ENCODE measurements at places on chromosomes 12 and 14. TPM values are rescaled to one million over a fixed set of nuclear protein-coding genes. Genes with fewer than 3 reads are reported as not detected.

The CRIP1 gene
- total RNA-seq = 4.2 TPM

The SERPINA6 gene
- not detected for total RNA-seq

The CLEC2A gene
- not detected for total RNA-seq

The GRIP1 gene
- 5.2 TPM for total RNA-seq

The E2F7 gene
- total RNA-seq = 3.5 TPM

The OTOGL gene
- 0.59 TPM for total RNA-seq

The B4GALNT1 gene
- 2.2 TPM for total RNA-seq

GRCh38 chr12:71955970-71956369 lies 17.3 kb downstream of the TPH2 start:
- no peak overlapping the region for H3K4me3 ChIP-seq
- no peaks in the 10 kb centered on the region for H3K36me3 ChIP-seq
- no peak overlapping the region for H3K27ac ChIP-seq
- H3K27me3 ChIP-seq = no peaks in the 10 kb centered on the region
- no peak for DNase-seq

DNA sequence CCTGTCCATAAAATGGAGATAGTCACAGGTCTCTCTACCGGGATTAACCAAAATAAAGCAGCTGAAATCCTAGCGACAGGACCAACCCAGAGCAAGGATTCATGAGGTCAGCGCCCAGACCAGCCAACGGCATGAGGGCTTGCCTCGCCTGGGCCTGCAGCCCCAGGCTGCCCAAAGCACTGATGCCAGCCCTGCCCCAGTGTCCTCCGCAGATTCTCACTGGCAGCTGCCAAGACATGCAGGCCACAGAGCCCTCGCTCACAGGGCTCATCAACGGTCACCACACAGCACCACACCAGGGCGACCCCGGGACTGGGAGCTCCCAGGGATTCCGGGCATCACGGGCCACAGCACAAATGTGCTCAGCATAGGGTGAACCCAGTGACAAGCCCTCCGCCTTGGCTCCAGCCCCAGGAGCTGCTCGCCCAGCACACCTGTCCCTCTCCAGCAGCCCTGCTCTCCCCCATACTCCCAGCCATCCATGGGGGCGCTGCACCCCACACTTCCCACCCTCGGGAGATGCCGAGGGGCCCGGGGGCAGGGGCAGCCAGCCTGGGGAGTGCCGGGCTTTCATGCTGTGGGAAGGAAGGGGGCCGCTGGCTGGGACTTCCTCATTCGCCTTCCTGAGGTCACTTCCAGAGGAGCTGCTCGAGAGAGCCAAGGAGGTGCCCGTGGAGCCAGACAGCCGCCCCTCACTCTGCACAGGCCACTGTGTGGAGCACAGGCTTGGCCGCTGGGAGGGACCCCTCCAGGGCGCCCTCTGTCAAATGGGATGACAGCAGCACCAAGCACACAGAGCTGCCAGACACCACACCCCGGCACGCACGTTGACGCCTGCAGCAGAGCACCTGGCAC lies 14.1 kb downstream of the RAB35 start:
- no peak for DNase-seq
- peaks cover 17% of the 10 kb centered on the region for H3K4me1 ChIP-seq
- no peaks in the 10 kb centered on the region for H3K36me3 ChIP-seq
- H3K27ac ChIP-seq = peak overlapping the region; percentile 42
- H3K27me3 ChIP-seq = no peaks in the 10 kb centered on the region
- H3K4me3 ChIP-seq = no peak overlapping the region

DNA sequence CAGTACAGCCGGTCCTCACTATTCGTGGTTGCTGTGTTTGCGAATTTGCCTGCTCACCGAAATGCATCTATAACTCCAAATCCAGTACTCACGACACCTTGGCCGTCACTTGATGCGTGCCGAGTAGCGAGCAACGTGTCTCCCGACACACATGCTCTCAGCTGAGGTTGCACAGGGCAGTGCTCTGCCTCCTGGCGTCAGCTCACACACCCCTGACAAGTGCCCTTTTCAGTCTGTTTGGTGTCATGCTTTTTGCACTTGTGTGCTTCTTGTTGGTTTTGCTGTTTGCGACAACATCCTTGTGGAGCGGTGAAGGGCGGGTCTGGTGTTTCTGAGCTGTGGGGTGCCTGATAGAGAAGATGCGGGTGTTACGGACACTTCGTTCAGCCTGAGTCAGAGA lies 110.4 kb upstream of the RFLNA start:
- no peak overlapping the region for H3K4me3 ChIP-seq
- no peak overlapping the region for H3K27ac ChIP-seq

GRCh38 chr12:105171691-105172436 lies 64.1 kb downstream of the APPL2 start:
- H3K4me3 ChIP-seq = no peak overlapping the region
- H3K4me1 ChIP-seq = no peaks in the 10 kb centered on the region
- DNase-seq = no peak

GRCh38 chr12:63319936-63320633 lies 169.1 kb upstream of the AVPR1A start:
- no peaks in the 10 kb centered on the region for H3K4me1 ChIP-seq
- no peak for DNase-seq
- no peaks in the 10 kb centered on the region for H3K36me3 ChIP-seq
- no peaks in the 10 kb centered on the region for H3K27me3 ChIP-seq
- H3K27ac ChIP-seq = no peak overlapping the region

DNA sequence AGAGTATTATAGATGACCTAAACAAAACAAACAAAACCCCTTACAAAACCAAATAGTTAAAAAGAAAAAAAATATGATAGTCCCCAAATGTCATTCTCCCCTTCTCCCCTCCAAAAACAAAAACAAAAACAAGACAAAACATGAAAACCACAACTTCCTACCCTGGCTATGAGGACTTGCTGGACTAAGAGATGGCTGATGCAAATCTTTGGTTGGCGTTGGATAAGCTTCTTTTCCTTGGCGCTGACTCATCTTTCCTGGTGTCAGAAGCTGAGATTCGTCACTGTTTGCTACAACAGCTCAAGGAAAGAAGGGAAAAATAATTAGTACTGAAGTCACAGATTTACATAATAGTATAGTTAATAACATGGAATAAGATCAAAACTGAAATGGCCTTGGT lies 102.5 kb upstream of the BBS10 start:
- no peak for DNase-seq
- no peaks in the 10 kb centered on the region for H3K4me1 ChIP-seq
- H3K4me3 ChIP-seq = no peak overlapping the region
- no peak overlapping the region for H3K27ac ChIP-seq

DNA sequence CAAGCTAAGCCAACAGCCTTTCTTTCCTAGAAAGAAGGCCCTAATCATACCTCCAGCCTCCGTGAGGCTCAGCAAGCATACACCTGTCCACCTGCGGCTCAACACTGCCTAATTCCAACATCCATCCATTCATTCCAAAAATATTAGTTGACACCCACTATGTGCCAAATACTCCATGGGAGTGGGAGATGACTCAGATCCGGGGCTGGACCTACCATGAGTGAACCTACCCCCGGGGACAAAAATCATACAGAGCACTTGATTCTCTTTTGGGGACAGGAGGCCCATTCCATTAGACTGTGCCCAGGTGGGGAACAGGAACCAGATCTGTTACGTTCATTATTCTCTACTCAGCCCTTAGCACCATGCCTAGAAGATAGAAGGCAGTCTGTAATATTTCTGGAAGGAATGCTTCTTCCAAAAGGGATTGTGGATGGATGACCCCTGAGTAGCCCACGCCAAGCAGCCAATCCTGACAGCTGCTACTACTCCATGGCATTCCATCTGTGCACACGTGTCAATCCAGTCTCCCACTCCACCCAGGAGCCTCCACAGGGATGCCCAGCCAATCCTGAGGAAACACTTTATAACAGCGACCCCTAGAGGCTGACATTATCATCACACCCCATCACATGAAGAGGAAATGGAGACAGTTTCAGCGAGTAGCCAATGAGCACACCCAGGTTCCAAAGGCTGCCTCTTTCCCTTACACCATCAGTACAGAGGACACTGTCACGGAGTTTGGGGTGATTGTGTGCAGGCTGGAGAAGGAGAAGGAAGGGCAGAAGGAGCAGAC lies 170.7 kb downstream of the ESRRB start:
- no peaks in the 10 kb centered on the region for H3K36me3 ChIP-seq
- H3K27ac ChIP-seq = no peak overlapping the region
- H3K27me3 ChIP-seq = no peaks in the 10 kb centered on the region
- no peak for DNase-seq
- no peak overlapping the region for H3K4me3 ChIP-seq

GRCh38 chr12:96040305-96041133 lies 5.1 kb upstream of the LTA4H start:
- no peaks in the 10 kb centered on the region for H3K36me3 ChIP-seq
- H3K27ac ChIP-seq = no peak overlapping the region
- no peaks in the 10 kb centered on the region for H3K4me1 ChIP-seq
- no peaks in the 10 kb centered on the region for H3K27me3 ChIP-seq
- DNase-seq = no peak

DNA sequence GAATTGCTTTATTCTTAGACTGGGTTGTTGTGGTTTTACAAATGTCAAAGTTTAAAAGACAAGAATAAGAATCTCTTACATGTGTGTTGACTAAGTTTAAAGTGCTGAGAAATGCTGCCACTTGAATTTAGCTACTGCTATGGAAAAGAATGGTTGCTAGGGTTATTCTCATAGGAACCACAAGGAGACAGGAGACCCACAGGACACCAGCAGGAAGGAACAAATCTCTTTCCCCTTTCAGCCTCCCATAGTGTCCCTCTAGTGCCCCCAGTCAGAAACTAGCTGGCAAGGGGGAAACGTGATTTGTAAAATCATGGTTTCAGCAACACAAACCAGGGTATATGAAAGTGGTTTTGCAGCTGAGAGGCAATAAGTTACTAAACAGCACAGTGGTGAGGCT lies 102.7 kb downstream of the ST8SIA1 start:
- H3K27ac ChIP-seq = no peak overlapping the region
- DNase-seq = no peak
- H3K4me3 ChIP-seq = no peak overlapping the region
- no peaks in the 10 kb centered on the region for H3K4me1 ChIP-seq

- DNase-seq = no peak
- no peaks in the 10 kb centered on the region for H3K4me1 ChIP-seq
- no peaks in the 10 kb centered on the region for H3K36me3 ChIP-seq
Measured at GRCh38 chr12:122081697-122082221, 3.2 kb downstream of the MLXIP start.

DNA sequence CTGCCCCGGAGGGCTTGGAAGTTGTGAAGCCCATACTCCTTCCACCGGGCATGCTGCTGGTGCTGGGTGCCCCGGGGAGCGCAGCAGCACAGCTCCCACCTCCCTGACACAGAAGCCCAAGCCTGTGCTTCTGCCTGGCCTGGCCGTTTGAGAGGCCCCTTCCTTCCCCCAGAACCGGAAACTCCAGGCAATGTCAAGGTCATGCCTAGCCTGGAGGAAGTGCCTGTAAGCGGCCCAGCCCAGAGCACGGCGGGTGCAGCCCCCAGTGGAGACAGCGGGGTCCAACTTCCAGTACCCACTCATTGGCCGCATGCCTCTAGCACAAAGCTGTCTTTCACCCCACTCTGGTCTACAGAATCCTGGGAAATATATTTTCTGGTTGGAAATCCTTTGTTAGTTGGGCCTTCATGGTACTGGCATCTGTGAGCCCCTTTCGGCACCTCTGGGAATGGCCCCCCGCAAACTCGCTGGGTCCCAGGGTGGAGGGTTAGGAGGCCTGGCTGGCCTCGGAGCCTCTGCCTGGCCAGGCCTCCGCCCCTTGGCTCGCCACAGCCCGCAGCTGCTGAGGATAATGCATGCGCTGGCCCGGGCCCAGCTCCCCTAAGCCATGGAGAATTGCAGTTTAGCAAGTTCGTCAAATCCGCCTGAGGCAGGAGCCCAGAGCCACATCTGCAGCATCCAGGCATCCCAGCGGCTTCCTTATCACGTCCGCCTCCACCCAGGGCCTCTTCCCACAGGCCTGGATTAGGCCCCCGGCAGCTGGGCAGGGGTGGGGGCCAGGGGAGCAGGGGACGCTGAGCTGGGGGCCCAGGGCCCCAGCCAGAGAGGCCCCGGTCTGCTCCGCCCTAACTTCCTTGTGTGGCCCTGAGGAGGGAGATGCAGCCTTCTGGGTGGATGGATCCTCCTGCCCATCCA lies 48.9 kb upstream of the DLK1 start:
- peak overlapping the region; percentile 10 for H3K27ac ChIP-seq
- DNase-seq = no peak
- no peak overlapping the region for H3K4me3 ChIP-seq

DNA sequence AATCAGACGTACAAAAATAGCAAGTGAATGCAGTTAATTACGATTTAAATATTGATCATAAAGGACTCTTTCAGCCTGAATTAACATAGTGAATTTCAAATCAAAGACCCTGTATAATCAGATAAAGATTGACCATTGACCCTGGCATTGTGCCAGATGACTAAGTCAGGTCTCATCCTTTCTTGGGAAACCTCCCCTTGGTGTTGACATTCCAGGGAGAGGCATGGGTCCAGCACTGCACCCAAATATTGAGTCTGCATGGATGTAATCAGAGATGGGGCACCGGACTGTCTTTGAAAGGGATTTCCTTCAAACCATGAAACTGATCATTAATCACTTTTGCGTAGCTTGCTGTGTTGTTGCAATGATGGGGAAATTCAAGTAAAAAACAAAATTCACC lies 1138.2 kb downstream of the BCL11B start:
- no peak for DNase-seq
- H3K4me1 ChIP-seq = no peaks in the 10 kb centered on the region

- H3K36me3 ChIP-seq = no peaks in the 10 kb centered on the region
- DNase-seq = no peak
- H3K4me3 ChIP-seq = no peak overlapping the region
Measured at GRCh38 chr12:90216815-90217214, 508.2 kb upstream of the ATP2B1 start.

- H3K4me3 ChIP-seq = no peak overlapping the region
- H3K27me3 ChIP-seq = no peaks in the 10 kb centered on the region
- DNase-seq = no peak
- H3K36me3 ChIP-seq = no peaks in the 10 kb centered on the region
- H3K27ac ChIP-seq = no peak overlapping the region
- no peaks in the 10 kb centered on the region for H3K4me1 ChIP-seq
Measured at GRCh38 chr12:74441872-74442271, 95.8 kb upstream of the ATXN7L3B start.
